ENCODE measurements at places on chromosomes 16 and 17.

DNA sequence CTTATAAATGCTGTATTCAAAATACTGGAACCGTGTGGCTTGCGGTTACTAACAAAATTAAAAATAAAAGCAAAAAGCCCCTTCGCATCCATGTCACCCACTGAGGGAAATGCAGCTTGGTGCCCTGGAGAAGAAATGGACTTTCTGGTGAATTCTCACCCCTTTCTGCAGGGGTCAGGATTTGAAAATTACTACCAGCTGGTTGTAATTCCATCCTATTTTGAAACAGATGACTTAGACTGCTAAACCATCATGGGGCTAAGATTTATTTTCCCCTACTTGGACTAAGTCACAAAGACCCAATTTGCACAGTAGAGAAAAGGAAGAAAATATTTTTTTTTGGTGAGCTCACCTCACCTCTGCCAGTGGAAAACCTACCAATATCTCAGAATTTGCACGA is 111.4 kb upstream of the MYOCD start:
- DNase-seq, result no peak

DNA sequence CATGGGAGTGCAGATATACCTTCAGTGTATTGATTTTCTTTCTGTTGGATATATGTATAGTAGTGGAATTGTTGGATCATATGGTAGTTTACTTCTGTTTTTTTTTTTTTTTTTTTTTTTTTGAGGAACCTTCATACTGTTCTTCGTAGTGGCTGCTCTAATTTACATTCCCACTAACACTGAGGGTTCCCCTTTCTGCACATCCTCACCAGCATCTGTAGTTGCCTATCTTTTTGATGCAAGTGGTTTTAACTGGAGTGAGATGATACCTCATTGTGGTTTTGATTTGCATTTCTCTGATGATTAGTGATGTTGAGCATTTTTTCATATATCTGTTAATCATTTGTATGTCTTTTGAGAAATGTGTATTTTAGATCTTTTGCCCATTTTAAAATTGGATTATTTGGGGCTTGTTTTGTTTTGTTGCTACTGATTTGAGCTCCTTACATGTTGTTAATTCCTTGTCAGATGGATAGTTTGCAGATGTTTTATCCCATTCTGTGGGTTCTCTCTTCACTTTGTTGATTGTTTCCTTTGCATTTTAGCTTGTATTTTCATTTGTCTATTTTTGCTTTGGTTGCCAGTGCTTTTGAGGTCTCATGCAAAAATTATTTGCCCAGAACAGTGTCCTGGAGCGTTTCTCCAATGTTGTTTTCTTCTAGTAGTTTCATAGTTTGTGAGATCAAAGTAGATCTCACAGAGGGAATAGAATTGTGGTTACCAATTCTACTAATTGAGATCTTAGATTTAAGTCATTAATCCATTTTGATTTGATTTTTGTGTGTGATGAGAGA is 25.0 kb upstream of the BCAS3 start:
- DNase-seq, result no peak

- DNase-seq, result peak; percentile 40
Measured at GRCh38 chr16:50879873-50880695, 138.2 kb downstream of the CYLD start.

GRCh38 chr17:50348522-50349242 is 2.8 kb downstream of the XYLT2 start:
- no peak for DNase-seq

DNA sequence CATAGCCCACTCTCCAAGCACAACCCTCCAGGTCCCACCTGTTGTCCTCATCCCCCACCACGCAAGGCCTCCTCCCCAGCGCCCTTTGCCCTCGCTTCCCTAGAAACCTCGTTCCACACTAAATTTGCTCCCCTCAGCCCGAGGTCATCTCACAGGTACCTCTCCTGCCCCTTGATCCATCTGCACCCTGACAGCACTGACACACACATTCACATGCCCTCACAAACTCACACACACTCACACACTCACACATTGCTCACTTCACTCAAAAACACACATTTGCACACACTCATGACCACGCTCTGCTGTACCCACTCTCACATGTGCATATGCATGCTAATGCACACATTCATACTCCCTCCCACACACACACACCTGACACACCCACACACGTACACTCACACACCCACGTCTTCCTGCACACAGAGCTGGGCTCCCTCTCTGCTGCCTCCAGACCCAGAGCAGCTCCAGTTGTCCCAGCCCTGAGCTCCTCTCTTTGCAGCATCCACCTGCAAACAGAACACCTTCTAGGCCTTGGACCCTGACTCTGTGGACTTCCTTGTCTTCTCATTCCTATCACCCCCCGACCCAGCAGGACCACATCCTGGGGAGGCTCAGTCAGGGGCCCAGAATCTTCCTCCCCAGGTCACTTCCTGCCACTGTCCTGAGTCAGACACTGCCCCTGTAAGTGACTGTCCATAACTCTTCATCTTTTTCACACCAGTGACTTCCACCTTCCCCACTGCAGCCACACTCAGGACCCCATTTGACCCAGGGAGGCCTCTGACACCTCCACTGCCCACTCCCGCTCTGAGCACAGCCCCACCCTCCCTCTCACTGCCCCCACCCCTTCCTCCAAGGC is 4.9 kb downstream of the ASGR2 start:
- no peak for DNase-seq

DNA sequence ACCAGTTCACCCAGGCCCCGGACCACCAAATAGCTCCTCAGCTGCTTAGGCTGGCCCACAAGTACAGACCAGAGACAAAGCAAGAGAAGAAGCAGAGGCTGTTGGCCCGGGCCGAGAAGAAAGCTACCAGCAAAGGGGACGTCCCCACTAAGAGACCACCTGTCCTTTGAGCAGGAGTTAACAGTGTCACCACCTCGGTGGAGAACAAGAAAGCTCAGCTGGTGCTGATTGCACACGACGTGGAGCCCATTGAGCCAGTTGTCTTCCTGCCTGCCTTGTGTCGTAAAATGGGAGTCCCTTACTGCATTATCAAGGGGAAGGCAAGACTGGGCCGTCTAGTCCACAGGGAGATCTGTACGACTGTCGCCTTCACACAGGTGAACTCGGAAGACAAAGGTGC is 15.4 kb downstream of the FOXF1 start:
- no peak for DNase-seq

DNA sequence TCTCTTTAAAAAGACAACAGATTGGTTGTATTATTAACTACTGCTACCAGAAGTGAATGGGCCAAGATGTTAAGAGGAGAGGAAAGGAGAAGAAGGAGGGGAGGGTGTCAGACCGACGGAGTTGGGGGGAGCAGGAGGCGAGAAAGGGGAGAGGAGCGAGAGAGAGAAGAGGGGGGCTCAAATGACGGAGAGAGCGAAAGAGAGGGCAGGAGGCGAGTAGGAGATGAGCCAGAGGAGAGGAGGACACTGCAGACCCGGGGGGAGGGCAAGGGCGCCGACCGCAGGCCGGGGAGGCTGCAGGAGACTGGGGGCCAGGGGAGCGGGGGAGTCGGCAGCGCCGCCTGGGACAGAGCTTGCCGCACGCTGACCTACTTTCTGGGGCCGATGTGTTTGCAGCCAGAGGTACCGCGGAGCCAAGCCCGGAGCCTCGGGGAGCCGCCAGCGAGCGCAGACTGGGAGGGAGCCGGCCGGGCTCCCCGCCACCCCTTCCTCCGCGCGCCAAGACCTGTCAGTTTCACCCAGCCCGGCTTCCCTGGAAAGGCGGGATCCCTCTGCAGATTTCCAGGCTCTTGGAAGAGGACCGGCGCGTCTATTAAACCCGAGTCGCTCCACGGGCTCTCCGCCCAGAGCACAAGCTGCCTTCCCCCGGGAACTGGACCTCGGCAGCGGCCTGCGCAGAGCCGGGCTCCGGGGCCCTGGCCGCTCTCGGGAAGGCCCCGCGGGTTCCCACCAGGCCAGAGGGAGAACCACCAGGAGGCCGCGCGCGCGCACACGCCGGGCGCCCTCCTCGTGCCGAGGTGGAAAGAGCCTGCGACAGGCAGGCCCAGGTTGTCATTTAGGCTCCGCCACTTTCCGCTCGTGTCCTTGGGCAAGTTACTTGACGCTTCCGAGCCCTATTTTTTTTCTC is 74.6 kb downstream of the CMC2 start:
- peak; percentile 74 for DNase-seq

DNA sequence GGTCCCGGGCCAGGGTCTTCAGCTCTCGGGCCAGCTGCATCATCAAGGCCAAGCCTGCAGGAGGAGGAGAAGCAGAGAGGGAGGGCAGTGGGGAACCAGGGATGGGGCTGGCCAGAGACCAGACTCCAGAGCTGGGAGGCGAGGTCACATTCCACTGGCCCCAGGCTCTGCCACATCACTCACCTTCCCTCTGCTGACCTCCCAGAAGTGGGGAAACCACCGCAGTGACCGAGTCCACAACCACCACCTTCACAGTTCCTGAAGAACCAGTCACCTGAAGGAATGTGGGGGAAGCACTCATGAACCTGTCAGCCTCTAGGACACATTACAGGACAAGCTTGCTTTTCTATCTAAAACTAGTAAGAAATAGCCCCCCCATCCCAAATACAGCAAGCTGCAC is 16.4 kb downstream of the RAD51D start:
- no peak for DNase-seq

GRCh38 chr16:1815461-1815860 is 11.2 kb downstream of the HAGH start:
- no peak for DNase-seq

- no peak for DNase-seq
Measured at GRCh38 chr16:66175636-66176035, 190.9 kb upstream of the CDH5 start.

DNA sequence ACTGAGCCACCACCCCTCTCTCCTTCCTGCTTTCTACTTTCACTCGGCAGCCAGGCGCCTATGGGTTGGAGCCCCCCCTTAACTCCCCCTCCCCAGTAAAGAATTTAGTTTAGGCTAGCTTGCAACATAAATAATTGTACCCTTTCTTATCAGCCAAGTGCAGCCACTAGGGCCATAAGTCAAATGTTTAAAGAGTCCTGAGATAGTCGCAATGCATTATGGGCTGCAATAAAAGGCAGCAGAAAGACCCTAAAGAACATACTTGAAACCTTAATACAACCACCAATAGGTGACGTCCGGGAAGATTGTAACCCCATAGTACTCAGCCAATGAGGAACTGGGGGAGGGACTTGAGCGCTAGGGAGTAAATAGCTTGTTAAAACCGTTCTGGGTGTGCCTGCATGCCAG is 40.5 kb downstream of the C16orf82 start:
- no peak for DNase-seq

GRCh38 chr16:13795131-13795530 is 124.8 kb upstream of the ERCC4 start:
- DNase-seq, result no peak

DNA sequence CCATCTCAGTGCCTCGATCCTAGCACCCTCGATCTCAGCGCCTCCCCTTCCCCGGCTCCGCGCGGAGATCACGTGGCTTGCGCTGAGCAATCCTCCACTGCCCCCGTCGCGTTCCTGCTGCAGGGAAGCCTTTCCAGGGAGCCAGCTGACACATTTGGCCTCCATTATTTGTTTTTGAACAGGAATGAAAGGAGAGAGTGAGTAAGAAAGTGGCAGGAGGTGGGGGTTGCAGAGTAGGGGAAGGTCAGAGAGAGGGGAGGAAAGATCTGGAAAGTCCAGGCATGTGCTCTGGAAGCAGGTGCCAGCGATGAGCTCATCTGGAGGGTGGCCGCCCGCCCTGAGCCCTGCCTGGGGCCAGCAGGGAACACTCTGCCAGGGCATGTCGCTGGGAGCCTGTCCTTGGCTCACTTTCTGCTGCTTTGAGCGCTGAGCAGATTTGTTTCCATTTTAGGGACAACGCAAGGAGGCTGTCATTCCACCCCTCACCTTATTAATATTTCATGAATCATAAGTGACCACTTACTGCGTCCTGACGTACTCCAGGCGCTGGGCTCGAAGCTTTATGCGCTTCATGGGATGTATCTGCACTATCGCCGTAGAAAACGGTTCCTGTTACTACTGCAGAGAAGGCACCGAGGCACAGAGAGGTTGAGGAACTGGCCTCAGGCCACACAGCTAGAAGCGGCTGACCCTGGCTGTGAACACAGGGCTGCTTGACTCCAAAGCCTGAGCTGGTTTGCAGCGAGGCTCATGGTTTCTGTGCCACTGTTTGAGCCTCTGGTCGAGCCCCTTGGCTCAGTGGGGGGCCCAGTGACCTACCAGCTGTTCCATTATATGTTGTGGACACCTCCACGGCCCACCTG is 283.1 kb downstream of the SEC14L1 start:
- DNase-seq, result peak; percentile 92

DNA sequence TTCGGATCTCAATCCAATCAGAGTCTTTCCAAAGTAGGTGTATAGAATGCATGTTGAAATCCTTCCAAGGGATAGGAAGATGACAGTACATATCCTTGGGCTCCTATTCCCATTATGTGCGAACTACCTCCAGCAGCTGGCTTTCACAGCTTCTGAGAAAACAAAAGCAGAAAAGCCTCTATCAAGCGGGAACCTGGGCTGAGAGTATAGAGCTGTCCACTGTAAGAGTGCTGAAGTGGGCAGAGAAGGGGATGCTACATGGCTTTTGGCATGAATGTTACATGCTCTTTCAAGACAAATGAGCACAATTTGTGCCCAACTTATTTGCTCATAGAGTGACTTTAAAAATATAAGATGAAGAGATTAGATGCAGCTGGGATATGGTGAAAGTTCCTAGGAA is 993.5 kb downstream of the CDH8 start:
- no peak for DNase-seq

- DNase-seq, result no peak
Measured at GRCh38 chr17:18224387-18225120, 881 bp upstream of the LLGL1 start.

- peak; percentile 43 for DNase-seq
Measured at GRCh38 chr17:7881276-7882054, 7.1 kb upstream of the CHD3 start.

DNA sequence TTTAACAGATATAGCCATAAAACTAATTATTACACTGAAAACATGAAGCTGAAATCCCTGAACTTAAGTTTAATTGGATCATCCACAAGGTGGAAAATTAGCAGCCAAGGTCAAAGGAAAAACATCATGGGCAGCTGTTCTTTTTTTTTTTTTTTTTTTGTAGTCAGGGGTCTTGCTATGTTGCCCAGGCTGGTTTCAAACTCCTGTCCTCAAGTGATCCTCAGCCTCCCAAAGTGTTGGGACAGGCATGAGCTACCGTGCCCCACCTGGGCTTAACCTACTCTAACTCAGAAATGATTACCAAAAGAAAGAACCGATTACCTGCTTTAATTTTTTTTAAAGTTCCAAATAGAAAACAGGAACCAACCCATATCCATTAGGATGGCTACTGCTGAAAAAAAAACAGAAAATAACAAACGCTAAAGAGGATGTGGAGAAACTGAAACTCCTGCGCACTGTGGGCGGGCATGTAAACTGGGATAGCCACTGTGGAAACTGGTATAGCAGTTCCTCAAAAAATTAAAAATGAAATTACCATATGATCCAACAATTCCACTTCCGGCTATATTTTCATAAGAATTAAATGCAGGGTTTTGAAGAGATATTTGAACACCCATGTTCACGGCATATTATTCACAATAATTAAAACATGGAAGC is 8.6 kb downstream of the CMC2 start:
- no peak for DNase-seq

- DNase-seq, result no peak
Measured at GRCh38 chr17:4173781-4174180, 30.8 kb downstream of the CYB5D2 start.
